ENCODE measurements at places on chromosomes 1 and 21. TPM values are rescaled to one million over a fixed set of nuclear protein-coding genes. Genes with fewer than 3 reads are reported as not detected.

GRCh38 chr1:152776361-152776760, 1.4 kb downstream of the LCE1F start:
- DNase-seq: no peak

GRCh38 chr1:200379432-200379757, 30.4 kb downstream of the ZNF281 start:
- DNase-seq: no peak

Gene ERO1B
- polyA plus RNA-seq: 12.6 TPM

DNA sequence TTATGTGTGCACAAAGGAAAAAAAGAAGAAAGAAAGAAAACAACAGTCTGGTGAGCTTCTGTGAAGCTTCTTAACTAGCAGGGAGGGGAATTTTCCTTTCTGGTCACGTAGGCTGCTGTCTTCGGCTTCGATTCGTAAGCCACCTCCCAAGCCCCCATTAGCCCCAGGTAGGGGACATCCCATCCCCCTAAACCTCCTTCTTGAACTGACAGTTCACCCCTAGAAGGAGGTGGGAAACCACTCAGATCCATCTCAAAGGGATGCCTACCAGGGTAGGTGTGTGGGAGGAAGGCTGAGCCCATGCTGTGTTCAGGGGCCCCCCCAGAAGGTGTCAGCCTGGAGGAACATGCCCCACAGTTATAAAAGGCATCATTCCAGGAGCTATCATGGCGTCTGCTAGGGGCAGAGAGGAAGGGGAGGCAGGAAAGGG, 25.8 kb downstream of the CD247 start:
- no peak for DNase-seq

- no peak for DNase-seq
Observed at GRCh38 chr1:228798035-228798434, 62.8 kb downstream of the RHOU start.

Gene SERINC2
- polyA plus RNA-seq: 58.5 TPM

- DNase-seq: no peak
Observed at GRCh38 chr1:236280438-236281197, 1.1 kb downstream of the ERO1B start.

- no peak for DNase-seq
Observed at GRCh38 chr1:160748181-160748877, 9.3 kb downstream of the SLAMF7 start.
